NCI-H748 treated with DMSO at 0.1 percent for 48 hours (cell line): ENCODE measurements at places on chromosomes 11 and 22.

- DNase-seq: no peak
Observed at GRCh38 chr11:9982127-9982795, 311.8 kb downstream of the SBF2 start.

GRCh38 chr22:30129636-30130035, 49.4 kb downstream of the HORMAD2 start:
- no peak for DNase-seq

DNA sequence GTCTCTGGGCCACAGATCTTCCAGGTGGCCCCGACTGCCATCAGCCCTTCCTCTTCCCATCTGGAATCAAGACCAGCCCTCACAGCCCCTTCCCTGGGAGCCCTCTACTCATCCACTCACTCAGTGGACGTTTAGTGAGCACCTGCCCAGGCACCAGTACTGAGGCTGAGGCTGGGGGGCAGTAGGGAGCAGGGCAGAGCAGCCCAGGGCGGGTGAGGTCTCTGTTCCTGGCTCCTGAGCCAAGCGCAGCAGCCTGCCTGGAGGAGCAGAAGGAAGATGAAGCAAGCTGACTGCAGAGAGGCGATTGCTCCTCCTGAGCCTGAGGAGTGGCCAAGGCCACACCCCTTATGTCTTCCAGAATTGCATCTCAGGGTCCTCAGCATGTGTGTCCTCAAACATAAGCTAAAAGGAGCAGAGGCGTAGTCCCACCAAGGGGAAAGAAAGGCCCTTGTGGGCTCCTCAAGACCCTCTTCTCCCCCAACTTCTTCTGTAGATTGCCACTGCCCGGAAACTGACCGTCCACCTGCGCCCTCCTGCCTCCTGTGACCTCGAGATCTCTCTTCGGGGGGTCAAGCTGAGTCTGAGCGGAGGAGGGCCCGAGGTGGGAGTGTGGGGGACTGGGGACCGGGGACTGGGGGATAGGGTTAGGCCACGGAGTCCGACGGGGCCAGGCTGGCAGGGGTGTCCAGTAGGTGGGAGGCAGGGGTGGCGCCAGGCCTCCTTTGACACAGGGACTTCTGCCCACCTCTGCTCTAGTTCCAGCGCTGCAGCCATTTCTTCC, 5.8 kb downstream of the MAPK8IP2 start:
- no peak for DNase-seq

- no peak for DNase-seq
Observed at GRCh38 chr11:47977623-47978022, 2.7 kb upstream of the PTPRJ start.

- DNase-seq: no peak
Observed at GRCh38 chr11:35579557-35580396, 38.5 kb upstream of the FJX1 start.

- no peak for DNase-seq
Observed at GRCh38 chr11:69239641-69240040, 54.3 kb upstream of the MYEOV start.

DNA sequence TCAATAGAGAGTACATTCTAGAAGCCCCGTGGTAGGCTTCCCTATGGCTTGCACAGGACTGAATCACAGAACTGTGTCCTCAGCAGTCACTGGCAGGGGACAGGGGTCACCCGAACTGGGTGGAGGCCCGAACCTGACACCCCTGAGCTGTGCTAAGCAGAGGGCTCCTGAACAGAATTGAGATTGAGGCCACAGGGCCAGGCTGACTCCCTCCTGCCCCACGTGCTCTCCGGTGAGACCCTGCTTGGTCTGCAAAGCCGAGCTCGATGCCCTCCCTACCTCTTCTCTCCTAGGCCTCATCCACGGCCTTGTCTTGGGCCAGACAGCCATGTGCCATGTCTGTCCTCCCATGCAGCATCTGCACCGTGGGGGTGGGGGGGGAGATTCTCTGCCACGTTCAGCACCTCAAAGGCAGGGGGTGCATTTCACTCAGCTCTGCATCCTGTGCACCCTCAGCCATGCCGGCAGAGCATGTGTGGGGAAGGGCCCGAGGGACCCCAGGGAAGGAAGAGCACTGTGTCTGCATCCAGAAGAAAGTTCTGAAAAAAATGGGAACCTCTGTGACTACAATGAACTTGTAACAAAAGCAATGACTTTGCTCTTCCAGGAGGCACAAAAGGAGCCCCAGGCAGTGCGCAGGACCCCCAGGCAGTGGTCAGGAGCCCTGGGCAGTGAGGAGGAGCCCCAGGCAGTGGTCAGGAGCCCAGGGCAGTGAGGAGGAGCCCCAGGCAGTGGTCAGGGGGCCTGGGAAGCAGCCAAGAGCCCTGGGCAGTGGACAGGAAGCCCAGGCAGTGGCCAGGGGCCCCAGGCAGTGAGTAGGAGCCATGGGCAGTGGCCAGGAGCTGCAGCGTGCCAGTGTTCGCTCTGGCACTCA, 76.7 kb upstream of the SEPTIN5 start:
- no peak for DNase-seq
